Airway epithelial cell (primary cell): ENCODE measurements at places on chromosomes 11 and 22. TPM values are rescaled to one million over a fixed set of nuclear protein-coding genes. Genes with fewer than 3 reads are reported as not detected.

SCGB1D1 gene
- total RNA-seq = not detected in 2 replicates

GGTLC3 gene
- not detected in 2 replicates for total RNA-seq

CDC42EP1 gene
- total RNA-seq = 42.9 and 48.9 TPM in 2 replicates

SNX19 gene
- total RNA-seq = 34.2 and 48.3 TPM in 2 replicates

CECR2 gene
- total RNA-seq = 0.07 TPM in 1 of 2 replicates, not detected in the other

RFPL2 gene
- not detected in 2 replicates for total RNA-seq

SPDYC gene
- not detected in 2 replicates for total RNA-seq

MMP8 gene
- not detected in 2 replicates for total RNA-seq

IRAG1 gene
- 0.09 and 0.49 TPM in 2 replicates for total RNA-seq

FOXR1 gene
- not detected in 2 replicates for total RNA-seq

PTPN5 gene
- total RNA-seq = not detected in 2 replicates

LRRC4C gene
- total RNA-seq = not detected in 2 replicates

KDM4F gene
- not detected in 2 replicates for total RNA-seq

F2 gene
- not detected in 2 replicates for total RNA-seq

CHKA gene
- 5.2 and 6.9 TPM in 2 replicates for total RNA-seq

BRSK2 gene
- total RNA-seq = 0.14 and 0.28 TPM in 2 replicates

TMEM80 gene
- 18.9 and 28.6 TPM in 2 replicates for total RNA-seq

GLYAT gene
- not detected in 2 replicates for total RNA-seq

DERL3 gene
- total RNA-seq = 1.4 and 2.8 TPM in 2 replicates

PLAAT5 gene
- total RNA-seq = not detected in 2 replicates

TRIM49 gene
- not detected in 2 replicates for total RNA-seq

RFPL3 gene
- not detected in 2 replicates for total RNA-seq

WBP2NL gene
- under 0.01 TPM in 1 of 2 replicates, not detected in the other for total RNA-seq

IGLL1 gene
- total RNA-seq = not detected in 2 replicates
